ENCODE measurements at places on chromosomes 16 and 17. TPM values are rescaled to one million over a fixed set of nuclear protein-coding genes. Genes with fewer than 3 reads are reported as not detected.

DNA sequence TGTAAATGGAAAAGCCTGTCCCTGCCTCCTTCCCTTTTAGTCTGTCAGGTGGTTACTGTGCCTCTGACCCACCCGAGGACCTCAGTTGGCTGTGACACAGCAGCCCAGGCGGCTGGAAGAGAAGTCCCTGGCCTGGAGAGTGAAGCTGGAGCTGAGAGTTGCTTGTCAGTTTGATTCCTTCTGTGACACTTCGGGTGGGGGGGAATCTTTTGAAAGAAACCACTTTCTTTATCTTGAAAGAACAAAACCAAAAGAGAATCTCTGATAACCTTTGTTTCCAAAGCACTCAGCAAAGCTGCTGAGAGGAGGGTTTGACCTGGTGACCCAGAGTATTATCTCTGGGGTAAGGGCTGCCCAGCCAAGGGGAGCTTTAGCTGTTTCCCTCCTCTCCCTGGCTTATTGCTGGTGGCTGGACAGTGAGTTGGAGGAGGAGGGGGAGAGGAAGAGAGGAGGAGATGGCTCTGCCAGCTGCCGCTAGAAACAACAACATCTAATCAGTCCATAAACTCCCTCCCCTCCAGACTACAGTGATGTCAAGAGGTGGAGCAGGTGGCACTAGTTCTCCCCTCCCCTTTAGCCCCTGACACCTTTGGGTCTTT is 34.0 kb downstream of the YPEL2 start:
- no peak for DNase-seq

DNA sequence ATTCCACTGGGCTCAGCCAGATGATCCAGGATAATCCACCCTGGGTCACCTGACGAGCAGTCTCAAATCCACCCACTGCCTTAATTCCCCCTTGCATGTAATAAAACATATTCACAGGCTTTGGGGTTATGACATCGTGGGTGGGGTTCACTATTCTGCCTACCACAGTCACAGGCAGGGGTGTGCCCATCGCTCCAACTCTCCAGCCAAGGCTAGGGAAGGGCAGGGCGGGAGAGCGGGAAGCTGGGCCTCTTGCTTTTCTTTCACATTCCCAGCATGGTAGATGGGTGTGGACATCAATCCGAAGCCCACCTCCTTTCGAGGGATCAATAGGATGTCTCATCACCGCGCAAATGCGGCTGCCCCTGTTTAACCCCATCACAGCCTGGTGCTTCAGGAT is 12.7 kb upstream of the CD300LD start:
- DNase-seq = no peak

DNA sequence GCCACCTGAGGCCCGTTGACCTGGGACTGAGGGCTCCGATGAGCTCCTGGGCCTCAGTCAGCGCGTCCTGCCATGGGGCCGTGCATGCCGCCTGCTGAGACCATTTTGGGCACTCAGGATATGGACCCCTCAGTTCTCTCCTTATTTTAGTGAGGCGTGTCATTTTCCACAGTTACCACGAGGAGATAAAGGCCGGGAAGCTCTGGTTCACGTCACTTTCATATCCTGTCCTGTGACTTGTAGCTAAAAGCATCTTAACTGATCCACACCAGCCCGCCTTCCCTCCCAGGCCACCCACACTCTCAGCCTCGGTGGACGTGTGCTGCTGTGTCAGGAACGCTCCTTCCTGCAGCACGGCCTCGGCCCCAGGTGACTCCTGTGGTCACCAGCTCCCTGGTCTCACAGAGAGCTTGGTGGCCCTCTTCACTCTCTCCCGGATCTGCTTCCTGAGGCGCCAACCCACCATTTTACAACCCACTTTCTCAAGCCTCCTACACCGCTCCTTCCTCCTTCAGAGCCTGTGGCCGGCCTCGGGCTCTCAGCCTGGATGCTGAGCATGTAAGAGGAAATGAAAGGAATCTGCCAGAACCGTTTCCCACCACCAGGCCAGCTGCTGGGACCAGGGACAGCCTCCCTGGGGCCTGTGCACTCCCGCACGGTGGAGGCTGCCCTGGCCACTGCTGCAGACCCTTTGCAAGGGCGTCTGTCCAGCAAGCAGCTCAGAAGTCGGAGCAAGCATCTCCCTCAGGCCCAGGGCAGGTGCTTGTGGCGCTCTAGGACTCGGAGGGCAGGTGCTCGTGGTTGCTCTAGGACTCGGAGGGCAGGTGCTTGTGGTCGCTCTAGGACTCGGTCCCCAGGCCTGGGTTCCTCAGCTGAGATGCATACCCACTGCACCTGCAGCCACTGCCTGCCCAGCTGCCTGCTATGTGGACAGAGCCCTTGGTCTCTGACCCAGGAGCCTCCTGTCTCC is 23.9 kb upstream of the FASN start:
- DNase-seq = no peak

DNA sequence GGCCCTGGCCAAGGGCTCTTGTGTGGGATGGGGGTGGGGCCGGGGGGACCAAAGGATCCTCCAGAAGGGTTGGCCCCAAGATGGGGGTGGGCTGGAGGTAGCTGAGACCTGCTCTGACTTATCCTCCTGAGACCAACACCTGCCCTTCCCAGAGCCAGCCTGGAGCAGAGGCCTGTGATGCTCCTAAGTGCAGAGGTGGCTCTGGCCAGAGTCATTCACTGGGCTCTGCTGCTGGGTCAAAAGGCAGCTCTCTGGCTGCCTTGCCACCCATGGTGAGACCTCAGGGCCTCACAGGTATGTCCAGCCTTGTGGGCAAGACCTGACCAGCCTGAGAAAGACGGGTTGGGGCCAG is 393 bp downstream of the SERPINF2 start:
- DNase-seq = no peak

- no peak for DNase-seq
Observed at GRCh38 chr16:67482233-67482924, 968 bp downstream of the AGRP start.

DNA sequence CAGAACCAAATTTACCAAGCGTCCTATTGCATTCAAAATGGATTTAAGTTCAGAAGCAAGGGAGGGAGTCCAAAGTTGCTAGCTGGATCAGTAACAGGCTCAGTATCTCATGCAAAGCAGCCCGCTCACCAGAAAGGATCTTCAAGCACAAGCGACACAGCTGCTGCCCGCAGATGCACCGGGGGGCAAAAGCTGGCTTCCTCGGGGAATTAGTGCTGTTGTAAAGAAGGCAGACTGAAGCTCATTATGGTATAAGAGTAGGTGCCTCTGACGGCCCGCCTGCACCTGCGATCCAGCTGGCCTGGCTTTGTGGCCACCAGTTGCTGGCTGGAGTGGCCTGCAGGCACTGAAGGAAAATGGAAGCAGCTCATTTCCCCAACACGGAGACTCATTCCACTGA is 128.4 kb upstream of the RCVRN start:
- DNase-seq = no peak

DNA sequence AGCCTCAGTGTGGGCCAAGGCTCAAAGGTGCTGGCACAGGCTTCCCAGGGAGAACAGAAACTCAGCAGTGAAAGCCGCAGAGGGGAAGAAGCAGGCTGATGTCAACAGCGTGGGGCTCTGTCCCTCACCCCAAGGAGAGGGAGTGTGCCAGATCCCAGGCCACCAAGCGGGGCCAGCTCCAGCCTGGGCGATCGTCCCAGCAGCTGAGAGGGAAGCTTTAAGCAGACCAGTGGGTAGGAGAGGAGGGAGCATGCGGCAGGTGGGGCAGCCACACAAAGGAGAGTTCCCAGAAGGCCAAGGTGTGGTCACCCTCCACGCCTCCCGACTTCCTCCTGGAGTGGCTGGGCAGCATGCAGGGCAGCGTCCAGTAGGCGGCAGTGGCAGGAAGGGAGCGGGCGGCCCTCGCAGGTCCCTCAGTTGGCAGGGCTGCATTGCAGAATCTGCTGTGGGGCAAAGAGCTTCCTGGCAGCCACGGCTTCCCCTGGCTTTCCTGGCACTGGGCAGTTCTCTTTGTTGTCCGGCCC is 6.0 kb downstream of the SYNGR2 start:
- DNase-seq = no peak

GRCh38 chr16:86899757-86900156 is 321.4 kb downstream of the FOXL1 start:
- no peak for DNase-seq

DNA sequence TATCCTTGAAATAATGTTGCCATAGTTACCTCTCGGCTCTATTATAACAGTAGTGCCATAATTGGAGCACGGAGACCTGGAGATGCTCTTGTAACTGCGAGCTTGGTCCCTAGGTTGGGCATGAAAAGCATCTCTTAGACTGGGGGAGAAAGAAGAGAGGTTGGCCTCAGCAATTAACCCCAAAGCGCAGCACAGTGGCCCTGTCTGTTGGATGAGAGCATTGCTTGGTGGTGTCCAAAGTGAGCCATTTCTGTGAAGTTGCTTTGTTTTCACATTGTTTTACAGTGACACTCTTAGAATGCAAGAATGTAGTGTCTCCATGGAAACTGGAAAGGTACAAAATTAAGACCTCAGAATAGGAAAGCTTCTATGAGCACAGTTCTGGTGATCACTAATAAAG is 660.7 kb upstream of the EEF2KMT start:
- no peak for DNase-seq

DNA sequence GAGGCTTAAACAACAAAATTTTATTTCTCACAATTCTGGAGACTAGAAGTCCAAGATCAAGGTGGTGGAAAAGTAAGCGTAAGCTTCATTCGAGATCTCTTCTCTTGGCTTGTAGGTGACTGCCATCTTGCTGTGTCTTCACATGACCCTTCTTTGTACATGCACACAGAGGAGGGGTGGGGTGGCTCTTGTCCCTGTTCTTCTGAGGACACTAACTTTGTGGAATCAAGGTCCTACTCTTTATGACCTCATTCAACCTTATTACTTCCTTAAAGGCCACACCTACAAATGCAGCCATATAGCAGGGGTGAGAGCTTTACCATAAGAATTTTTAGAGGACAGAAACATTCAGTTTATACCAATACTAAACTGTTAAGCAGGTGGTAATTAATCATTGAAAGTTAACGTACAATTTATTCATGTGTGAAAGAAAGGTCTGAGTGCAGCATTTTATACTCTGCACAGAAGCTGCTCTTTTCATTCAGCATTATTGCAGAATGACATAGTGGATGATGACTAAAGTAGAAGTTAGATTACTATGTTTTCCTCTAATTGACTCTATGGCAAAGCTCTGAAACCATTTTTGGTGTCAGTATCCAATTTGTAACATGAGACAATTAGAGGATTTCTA is 139.9 kb upstream of the HLF start:
- no peak for DNase-seq

- DNase-seq = no peak
Observed at GRCh38 chr16:8955828-8956227, 7.9 kb downstream of the USP7 start.

- DNase-seq = no peak
Observed at GRCh38 chr17:7435676-7436555, 681 bp downstream of the TMEM102 start.

- DNase-seq = no peak
Observed at GRCh38 chr16:2424061-2425007, 4.9 kb upstream of the CCNF start.

DNA sequence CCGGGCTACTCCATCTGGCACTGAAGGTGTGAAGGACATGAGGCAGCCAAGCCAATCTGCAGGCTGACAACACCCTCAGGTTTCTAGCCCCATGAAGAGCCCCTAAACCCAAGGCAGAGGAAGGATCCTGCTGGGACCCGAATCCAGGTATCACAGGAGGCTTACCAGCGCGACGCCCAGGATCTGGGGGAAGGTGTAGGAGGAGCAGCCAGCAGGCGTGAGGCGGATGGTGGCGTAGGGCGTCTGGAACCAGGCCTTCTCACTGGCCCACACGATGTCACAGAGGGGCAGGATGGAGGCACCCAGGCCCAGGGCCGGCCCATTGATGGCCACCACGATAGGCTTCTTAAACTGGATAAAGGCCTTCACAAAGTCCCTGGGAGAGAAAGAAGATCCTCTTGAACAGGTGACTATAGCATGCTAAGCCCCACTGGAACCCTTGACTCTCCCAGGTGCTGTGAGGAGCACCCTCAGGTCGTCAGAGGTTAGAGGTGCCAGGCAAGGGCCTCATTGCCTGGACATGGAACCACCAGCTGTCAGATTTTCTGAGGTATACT is 71.7 kb downstream of the DYNLRB2 start:
- no peak for DNase-seq

DNA sequence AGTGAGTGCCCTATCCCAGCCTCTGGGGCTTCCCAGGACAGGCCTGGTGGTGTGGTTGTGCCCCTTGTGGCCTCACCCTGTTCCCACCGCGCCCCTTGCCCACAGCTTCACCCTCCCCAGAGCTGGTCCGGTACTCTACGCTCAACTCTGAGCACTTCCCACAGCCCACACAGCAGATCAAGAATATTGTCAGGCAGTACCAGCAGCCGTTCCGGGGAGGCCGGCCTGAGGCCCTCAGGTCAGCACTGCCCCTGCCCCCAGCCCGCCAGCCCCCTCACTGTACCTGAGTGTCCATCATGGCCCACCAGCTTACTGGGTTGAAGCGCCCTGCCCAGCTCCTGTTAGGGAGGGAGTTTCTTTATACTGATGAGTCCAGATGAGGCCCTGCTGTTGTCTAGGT is 32.3 kb upstream of the ALKBH5 start:
- DNase-seq = no peak

- no peak for DNase-seq
Observed at GRCh38 chr17:79729761-79730160, 982 bp upstream of the ENPP7 start.

DNA sequence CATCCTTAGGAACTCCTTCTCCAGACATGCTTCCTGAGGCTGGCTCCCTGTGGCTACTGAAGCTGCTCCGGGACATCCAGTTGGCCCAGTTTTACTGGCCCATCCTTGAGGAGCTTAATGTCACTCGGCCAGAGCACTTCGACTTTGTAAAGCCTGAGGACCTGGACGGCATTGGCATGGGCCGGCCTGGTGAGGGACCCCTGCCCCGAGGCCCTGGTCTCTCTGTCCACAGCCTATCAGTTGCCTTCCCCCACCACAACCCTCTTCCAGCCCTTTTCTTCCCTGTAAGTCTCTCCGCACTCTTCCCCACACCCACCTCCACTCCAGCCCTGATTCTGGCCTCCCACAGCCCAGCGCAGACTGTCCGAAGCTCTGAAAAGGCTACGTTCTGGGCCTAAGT is 2.0 kb downstream of the TNK1 start:
- no peak for DNase-seq

DNA sequence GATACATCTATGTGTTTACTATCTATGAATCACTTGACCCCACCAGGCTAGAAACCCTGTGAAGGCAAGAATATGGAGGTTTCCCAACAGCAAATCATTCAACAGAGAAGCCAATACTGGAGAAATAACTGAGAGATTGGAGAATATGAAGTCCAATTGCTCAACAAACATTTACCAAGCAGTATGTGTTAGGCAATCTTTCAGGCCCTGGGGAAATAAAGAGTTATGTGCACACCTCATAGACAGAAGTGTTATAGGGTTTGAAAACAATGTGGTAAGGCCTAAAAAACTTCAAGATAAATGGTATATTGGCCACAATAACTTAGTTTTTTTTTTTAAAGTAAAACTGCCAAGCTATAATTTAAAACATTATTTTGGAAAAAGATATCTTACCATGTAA is 1245.8 kb downstream of the CDH11 start:
- DNase-seq = no peak

GRCh38 chr17:50558941-50559614 is 1.4 kb upstream of the CACNA1G start:
- DNase-seq = no peak

GRCh38 chr16:67885976-67886375 is 1.3 kb downstream of the NRN1L start:
- no peak for DNase-seq

- DNase-seq = no peak
Observed at GRCh38 chr16:62568926-62569325, 532.7 kb upstream of the CDH8 start.

NPIPA8 gene
- total RNA-seq = 2.1 TPM

GNAO1 gene
- 0.68 TPM for total RNA-seq

PTRH2 gene
- total RNA-seq = 52.3 TPM

GLP2R gene
- 2.8 TPM for total RNA-seq

PER1 gene
- 4.6 TPM for total RNA-seq

PSME3IP1 gene
- total RNA-seq = 139 TPM

PPP1R1B gene
- not detected for total RNA-seq

ATP2A1 gene
- total RNA-seq = 0.04 TPM

All from H4 (cell line).